ENCODE measurements at places on chromosomes 16 and 17.
A peak's percentile ranks its signal among the peaks of the same experiment; 100 is the strongest.

- no peak for DNase-seq
Measured at GRCh38 chr17:44216173-44216572, 3.3 kb downstream of the UBTF start.

GRCh38 chr17:60256174-60256573, 106.4 kb downstream of the CA4 start:
- DNase-seq: no peak

GRCh38 chr17:40497695-40498094, 3.7 kb downstream of the TNS4 start:
- DNase-seq: no peak

GRCh38 chr16:23823475-23824384, 12.1 kb upstream of the PRKCB start:
- no peak for DNase-seq

DNA sequence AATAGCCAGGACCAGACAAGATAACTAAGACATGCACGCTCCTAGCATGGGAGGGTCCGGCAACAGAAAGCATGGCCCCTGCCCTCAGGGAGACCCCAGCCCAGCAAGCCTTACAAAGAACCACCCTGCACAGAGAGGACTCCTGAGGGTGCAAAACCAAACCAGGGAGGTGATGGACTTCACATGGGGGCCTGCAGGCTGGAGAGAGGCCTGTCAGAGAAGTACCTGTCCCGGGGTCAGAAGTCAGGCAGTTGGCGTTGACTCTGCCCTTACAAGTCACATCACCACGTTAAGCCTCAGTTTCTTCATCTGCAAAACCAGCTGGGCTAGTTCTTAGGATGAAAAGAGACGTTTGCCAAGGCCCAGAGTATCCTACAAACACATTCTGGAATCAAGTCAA, 4.7 kb downstream of the OTOP2 start:
- DNase-seq: no peak

- DNase-seq: no peak
Measured at GRCh38 chr17:39745335-39746144, 7.8 kb downstream of the GRB7 start.

DNA sequence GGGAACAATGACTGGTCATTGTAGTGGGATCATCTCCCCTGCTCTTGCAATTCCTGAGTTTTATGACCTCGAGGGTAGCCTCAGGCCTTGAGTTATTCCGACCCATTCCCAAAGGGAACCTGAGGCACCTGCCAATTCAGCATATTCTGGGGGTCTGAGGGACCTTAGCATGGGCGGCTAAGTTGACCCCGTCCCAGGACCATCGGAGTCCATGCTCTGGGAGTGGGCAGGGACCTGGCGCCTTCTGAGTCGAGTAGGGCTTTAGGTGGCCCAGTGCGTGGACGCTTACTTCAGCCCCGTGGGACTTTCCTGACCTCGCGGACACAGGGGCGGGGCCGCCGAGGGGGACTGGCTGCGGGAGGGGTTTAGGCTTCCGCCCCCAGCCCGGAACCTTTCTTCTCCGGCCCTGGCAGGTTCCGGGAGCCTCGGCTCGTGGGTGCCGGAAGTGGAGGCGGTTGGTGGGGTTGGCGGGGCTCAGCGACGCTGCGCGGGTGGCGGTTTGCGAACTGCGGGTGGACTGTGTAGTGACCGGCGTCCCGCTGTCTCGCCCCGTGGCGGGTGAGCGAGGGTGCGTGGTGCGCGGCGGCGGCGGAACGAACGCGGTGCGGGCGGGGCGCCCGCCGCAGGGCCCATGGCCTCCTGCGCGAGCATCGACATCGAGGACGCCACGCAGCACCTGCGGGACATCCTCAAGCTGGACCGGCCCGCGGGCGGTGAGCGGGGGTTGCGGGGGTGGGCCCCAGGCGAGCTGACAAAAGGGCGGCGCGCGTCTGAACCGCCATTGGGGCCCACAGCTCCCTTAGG, at the start of gene EDC4:
Gene EDC4 (plus strand): TSS at position 422 of the 804 bp plus-strand sequence. CDS start 210 bp downstream, at position 632.
- peak; percentile 84 for DNase-seq

- DNase-seq: peak; percentile 37
Measured at GRCh38 chr17:61131585-61131984, 268.1 kb upstream of the TBX2 start.

- no peak for DNase-seq
Measured at GRCh38 chr17:21250854-21251253, 2.4 kb downstream of the NATD1 start.

DNA sequence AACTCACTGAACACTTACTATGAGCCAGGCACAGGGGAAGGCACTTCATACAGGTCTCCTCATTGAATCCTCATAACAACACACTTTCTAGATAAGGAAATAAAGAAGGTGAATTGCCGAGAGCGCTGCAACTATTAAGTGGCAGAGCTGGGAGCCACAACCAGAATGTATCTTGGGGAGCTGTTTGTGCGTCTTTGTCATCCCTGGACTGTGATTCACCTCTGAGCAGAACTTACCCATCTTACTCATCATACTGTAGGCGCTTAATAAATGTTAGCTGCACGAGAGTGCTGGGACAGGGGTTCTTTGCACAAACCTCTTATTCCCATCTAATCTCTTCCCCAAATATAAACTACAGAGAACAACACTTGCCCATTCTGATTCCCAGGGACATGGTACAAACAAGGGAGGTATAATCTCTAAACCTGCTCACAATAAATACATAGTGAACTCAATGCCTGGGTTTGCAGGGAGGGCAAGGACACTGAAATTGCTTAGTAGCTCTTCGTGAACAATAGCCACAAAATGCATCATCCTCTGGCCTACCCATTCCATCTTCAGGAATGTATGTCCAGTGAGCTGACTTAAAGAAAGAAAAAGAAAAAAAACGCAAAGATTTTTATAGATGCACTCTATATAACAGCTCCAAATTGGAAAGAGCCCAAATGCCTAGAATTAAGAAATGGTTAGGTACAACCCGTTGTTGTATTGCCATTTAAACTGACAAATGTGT, 43.0 kb downstream of the MYO18A start:
- no peak for DNase-seq

DNA sequence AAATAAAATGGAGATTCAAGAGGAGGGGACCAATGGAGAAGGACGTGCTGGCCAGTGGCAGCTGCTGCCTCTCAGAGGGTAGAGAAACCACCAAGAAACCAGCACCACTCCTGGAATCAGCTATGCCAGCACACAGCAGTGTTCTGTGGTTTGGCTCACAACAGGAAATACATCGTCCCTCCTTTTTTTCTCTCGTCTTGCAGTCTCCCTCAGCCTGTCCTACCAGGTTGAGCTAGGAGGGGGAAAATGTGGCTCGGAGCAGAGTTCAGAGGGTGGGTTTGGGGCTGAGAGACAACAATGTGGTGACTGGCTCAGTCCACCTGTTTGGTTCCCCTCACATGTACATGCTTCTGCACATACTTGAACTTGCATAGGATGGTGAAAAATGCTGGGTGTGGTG, 19.9 kb upstream of the SLC16A5 start:
- DNase-seq: no peak

GRCh38 chr17:77366558-77367245, 225.9 kb downstream of the SEC14L1 start:
- no peak for DNase-seq

- no peak for DNase-seq
Measured at GRCh38 chr16:2786826-2787151, 571 bp downstream of the PRSS33 start.
